ENCODE measurements at places on chromosomes 3 and 15.

- no peak for DNase-seq
Observed at GRCh38 chr3:122937745-122938144, 89.8 kb downstream of the SEMA5B start.

DNA sequence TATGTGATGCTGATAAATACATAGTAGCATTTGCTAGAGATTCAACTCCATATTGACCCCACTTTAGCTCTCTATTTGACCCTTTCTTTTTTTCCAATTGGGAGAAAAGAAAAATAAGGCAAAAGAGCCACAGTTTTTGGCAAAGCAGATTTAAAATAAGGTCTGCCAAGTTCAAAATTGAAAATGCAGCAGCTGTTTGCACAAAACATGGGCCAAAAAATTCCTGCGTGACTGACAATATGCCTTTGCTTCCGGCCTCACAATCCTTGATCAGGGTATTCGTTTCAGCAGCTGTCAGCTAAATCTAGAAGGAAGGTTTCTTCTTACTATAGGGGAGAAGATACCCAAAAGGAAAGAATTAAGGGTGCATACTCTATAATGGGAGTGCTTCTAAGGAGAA, 563.5 kb upstream of the CCDC54 start:
- no peak for DNase-seq

- DNase-seq, result no peak
Observed at GRCh38 chr15:69762373-69763148, 309.9 kb downstream of the RPLP1 start.

DNA sequence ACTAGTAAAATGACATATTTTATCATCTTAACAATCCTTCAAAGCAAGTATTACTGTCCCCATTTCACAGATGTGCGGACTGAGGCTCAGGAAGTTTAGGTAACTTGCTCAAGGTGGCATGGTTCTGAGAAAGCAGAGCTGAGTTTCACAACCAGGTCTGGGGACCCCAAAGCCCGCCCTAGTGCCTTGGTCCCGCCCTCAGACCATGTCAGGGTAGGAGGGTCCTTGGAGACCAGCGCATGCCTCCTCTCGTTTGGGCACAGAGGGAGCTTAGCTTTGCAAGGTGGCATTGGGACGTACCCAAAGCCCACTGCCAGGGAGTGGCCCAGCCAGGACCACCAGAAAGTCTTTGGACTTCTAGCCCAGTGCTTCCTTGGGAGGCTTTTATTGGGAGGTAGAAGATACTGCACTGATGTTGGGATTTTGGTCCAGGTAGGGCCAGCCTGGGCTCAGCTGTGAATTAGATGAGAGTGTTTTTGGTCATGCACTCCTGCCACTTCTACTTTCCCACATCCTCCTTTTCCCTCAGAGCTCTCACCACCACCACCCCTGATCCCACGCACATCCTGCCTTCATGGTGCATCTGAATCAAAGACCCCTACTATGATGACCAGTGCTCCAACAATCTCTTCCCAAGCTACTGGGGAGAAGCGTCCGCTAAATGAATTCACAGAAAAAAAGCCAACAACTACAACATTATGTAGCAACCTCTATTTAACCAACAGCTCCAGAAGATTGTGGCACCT, 307.9 kb downstream of the TLE3 start:
- no peak for DNase-seq

- no peak for DNase-seq
Observed at GRCh38 chr3:134852893-134853351, 57.9 kb downstream of the EPHB1 start.

DNA sequence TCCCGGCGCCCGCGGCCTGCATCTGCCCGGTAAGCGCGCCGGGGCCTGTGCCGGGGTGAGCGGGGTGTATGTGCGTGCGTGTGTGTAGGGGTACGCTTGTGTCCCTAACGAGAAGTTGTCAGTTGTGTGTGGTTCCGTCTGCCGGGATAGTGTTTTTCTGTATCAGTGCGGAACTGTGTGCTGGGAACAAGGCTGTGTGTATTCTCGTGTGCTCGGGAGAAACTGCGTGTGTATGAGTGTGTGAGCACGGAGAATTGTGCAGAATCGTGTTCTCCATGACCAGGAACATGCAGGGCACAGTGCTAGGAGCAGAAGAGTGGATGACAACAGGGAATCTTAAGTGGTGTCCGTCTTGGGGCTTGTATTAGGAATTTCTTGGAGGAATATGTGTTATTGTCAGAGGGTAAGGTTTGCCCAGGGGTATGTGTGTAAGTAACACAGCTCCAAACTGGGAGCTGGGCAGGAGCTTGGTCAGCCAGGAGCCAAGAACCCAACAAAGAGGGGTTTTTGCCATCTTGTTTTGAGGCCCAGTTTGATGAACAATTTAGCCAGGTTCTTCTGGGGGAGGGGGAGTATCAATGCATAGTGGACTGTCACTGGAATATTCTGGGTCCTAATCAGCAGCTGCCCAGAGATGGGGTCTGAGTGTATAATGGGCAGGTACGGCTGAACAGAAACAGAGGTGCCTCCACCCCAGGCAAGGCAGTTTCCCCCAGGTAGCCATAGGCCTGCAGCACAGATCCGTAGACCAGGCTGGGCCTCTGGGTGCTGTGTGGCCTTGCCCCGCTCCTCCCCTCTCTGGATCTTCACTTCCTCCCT, 2.1 kb downstream of the ISL2 start:
- DNase-seq, result no peak

DNA sequence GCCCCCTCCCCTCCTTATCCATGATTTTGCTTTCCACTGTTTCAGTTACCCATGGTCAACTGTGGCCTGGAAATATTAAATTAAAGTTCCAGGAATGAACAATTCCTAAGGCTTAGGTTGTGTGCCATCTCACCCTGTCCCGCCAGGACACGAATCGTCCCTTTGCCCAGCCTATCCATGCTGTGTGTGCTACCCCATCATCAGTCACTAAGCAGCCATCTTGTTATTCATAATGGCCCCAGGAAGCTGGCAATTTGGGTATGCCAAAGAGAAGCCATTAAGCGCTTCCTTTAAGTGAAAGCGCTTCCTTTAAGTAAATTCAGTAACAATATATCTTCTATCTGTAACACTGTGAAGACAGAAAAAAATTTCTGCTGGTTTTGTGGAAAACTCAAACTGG, 49.2 kb upstream of the LDHAL6B start:
- no peak for DNase-seq

DNA sequence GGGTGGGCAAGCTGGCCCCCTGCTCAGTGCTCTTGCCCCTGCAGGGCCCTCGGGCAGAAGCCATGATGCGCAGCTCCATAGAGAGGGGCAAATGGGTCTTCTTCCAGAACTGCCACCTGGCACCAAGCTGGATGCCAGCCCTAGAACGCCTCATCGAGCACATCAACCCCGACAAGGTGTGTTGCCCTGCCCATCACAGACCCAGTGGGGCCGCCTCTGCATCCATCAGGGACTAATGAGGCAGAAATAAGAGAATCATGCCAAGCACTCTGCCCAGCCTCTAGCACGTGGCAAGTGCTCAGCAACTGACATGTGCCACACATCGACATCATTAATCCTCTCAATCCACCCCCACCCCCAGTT, 49.4 kb downstream of the SEMA3G start:
- DNase-seq, result no peak

GRCh38 chr3:61980041-61980440, 393.3 kb downstream of the FEZF2 start:
- DNase-seq, result no peak

DNA sequence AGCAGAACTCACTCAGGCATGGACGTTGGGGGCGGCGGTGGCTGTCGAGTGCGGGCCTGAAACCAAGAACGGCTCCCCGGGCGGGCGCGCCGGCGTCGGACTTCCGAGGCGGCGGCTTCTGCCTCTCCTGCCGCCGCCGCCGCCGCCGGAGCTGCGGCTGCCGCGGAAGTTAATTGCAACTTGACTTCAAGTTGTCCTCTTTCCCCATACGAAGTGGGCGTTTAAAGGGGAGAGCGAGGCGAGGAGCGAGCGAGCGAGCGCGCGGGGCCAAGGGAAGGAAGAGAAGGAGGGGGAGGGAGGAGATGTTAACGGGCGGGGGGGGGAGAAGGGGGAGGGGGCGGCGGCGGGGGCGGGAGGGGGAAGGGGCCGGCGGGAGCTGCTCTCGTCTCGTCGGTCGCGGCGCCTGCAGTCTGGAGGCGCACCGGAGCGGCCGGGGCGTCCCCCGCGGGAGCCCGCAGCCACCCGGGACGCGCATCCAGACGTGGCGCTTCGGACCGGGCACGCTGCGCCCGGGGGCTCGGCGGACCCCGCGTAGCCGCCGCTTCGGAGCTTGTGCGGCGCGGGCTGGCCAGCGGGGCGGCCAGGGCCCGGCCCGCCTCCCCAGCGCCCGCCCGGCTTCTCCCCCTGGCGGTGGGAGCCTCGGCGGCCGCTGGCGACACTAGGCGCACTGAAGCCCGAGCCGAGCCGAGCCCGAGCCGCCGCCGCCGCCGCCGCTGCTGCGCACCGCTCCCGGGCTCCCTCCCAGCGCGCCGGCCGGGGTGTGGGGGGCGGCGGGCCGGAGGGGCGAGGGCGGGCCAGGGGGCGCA, 19.7 kb upstream of the SATB1 start:
- no peak for DNase-seq

- DNase-seq, result no peak
Observed at GRCh38 chr3:64909757-64910467, 222.1 kb upstream of the ADAMTS9 start.

Data from foreskin keratinocyte (primary cell).